Stromal cell of bone marrow (primary cell): ENCODE measurements at places on chromosomes 2 and 18.

- DNase-seq: no peak
These were observed 90.1 kb upstream of the TGFA start for GRCh38 chr2:70643715-70644114.

DNA sequence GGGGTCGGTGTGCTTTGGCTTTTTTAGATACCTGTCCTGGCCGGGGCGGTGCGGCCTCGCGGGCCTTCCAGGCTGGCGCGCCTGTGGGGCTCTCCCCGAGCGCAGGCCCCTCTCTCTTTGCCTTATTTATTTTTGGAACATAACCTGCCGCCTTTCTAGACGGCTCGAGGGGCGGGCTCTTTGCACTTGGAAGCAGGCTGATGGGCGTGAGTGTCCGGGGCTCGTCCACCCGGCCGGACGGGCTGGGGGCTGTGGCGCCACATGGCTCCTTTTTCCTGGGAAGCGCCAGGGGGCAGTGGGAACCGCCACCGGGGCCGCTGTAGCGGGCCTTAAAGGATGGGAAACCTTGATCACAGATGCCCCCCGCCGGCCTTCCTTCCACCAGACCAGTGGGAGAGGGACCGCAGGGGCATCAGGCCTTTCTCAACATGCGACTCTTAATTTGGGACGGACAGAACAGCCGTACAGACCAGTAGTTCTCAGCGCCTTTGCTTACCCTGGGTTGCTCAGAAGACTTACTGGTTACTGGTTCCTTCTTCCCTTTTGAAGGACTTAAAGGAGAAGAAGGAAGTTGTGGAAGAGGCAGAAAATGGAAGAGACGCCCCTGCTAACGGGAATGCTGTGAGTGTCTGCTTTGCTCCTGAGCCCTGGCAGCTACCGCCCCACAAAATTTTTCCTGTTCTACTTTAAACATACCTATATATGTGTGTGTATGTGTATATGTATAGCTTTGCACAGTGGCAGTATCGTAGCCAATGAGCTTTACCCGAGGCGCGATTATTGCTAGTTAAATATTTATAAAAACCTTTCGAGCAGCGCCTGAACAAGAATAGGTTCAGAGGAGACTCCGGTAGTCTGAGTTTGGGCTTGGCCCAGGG, 2.7 kb downstream of the PTMA start:
- DNase-seq: no peak

DNA sequence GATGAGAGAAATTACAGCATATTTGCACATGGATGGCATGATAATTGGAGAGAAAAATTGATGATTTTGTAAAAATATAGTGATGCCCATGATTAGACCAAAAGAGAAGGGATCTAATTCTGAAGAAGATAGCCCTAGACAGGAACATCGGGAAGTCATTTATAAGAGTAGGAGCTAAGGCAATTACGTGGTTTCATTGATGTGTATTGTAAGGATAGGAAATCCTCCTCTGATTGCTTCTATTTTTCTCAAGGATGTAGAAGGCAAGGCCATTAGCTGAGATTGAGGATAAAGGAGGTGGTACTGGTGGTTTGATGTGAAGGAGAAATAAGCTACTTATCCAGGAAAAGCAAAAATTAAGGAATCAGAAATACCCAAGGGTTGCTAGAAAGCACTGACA, 176.5 kb upstream of the SOX11 start:
- no peak for DNase-seq

DNA sequence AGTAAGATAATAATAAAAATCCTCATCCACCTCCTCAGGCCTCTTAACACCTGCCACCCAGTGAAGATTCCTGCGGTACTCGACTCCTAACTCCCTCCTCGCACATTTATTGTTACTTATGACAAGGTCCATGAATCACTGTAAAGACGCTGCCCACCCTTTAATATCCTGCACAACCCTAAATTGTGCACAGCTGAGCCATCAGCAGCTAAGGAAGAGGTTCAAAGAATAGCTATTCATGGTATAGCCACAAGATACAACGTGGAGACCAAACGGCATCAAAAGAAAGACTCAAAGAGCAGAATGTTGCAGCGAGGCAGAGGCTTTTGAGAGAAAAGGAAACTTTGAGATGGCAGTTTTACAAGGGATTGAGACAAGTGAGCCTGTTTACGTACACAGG, 266.3 kb downstream of the SATB2 start:
- DNase-seq: no peak

- no peak for DNase-seq
These were observed 736.8 kb upstream of the SALL3 start for GRCh38 chr18:78242806-78243205.

DNA sequence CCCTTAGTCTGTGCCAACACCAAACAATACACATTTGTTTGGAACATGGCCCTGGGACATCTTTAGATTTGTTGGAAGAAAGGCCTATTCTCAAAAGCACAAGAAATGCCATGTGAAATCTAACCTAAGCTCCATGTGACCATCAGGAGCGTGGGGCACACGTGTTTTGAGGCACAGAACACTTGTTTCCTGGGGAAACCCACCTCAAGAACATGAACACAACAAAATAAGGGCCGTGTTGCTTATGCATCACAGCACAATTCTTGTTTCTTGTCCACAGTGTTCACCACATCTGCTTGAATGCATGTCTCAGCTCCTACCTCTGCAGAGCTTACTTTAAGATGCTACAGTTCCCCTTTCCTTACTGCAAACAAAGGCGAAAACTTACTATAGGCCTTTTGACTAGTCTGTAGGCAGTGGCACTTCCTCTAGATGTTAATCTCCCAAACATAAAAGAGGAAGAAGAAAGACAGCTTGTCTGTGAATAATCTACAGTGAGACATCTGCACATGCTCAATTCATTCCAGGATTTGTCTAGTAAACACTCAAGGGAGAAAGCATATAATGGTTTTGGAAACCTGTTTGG, 165.0 kb downstream of the ANKRD44 start:
- DNase-seq: no peak

GRCh38 chr18:59015531-59016152, 124.0 kb upstream of the SEC11C start:
- no peak for DNase-seq

GRCh38 chr2:86229221-86229620, 30.0 kb downstream of the MRPL35 start:
- no peak for DNase-seq

- no peak for DNase-seq
These were observed 150.6 kb upstream of the MAPRE2 start for GRCh38 chr18:34890486-34891085.

- no peak for DNase-seq
These were observed 10.9 kb downstream of the ANKRD23 start for GRCh38 chr2:96832754-96833507.

- no peak for DNase-seq
These were observed 54.5 kb downstream of the USP37 start for GRCh38 chr2:218513676-218514075.

DNA sequence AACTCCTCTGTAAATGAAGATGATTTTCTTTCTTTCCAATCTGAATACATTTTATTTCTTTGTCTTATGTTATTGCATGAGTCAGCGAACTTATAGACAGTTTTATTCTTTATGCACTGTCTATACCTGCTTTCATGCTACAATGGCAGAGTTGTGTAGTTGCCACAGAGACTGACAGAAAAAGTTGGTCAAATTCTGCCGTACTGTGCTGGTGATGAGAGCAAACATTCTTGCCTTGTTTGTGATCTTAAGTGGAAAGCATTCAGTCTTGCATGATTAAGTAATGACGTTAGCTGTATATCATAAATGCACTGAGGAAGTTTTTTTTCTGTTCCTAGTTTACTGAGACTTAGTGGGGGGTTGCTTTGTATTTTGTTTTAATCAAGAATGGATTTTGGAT, 32.9 kb downstream of the ZC3H15 start:
- DNase-seq: no peak

DNA sequence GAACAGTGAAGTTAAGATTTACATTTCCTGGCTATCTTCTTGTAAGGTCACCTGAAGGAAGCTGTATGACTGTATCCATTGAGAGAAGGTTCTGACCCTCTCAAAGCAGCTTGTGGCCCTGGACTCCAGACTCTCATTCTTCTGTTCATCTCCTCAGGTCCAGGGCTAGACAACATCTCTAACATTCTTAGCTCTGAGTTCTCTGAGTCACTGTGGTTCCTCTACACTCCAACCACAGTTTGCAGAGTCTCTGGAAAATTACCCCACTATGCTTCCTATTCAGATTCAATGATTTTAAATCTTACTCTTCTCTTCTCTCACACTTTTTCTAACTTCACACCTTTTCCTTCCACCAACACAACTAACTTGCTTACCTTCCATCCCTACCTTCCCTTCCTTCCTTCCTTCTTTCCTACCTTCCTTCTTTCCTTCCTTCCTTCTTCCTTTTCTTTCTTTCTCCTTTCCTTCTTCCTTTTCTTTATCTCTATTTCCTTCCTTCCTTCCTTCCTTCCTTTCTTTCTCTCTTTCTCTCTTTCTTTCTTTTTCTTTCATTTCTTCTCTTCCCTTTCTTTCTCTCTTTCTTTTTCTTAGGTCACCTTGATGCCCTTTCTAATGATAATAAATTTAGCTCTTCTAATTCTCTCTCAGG, 824.3 kb upstream of the ZEB2 start:
- peak; percentile 34 for DNase-seq

GRCh38 chr18:59279722-59280121, 6.5 kb upstream of the RAX start:
- DNase-seq: no peak

GRCh38 chr2:176589825-176590440, 320.7 kb downstream of the MTX2 start:
- no peak for DNase-seq

DNA sequence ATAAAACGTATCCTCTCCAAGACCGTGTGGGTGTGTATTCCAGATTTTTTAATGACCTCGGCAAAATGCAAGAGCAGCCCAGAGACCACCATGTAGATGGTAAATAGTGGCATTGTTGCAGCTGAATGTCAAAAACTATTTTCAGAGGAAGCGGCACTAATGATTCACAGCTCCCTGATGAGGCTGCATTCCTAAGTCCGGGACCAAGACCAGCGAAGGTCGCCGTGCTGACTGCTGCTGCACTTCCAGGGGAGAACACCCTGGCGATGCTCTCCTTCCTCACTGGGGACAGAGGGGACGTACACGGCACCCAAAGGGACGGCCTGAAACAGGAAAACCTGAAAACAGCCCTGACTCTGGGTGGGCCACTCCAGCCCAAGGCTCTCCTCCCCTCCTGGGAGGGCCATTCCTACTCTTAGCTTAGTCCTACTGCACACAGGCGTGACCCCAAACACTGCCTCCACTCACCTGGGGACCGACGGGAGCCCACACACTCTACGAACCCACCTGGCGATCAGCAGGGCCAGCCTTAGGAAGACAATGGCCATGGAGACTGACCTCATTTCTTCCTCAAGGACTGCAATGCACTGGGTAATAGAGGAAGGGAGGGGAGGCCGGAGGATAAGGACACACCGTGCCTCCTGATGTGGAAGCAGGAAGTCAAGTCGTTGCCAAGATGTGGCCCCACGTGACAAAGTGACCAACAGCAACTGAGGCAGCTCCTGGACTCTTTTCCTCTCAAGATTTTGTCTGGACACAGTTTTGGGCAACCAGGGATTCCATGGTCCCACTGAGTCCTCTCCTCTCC, 82.8 kb downstream of the ZNF516 start:
- DNase-seq: no peak

DNA sequence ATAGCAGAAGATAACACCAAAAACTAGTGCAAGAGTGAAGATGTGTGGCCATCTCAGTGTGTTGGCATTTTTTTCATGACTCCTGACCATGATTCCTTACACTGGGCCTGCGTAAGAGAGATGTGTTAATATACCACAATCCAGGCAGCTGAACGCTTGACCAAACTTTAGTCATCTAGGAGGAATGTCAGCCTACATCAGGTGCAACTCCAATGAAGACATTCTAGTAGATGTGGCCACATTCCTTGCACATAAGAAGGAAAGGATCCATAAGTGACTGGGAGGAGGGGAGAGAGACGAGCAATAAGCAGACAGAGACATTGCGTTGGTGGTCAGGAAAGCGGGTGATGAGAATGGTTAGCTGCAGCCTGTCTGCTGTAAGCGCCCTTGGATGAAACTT, 42.6 kb downstream of the CYRIA start:
- DNase-seq: no peak

DNA sequence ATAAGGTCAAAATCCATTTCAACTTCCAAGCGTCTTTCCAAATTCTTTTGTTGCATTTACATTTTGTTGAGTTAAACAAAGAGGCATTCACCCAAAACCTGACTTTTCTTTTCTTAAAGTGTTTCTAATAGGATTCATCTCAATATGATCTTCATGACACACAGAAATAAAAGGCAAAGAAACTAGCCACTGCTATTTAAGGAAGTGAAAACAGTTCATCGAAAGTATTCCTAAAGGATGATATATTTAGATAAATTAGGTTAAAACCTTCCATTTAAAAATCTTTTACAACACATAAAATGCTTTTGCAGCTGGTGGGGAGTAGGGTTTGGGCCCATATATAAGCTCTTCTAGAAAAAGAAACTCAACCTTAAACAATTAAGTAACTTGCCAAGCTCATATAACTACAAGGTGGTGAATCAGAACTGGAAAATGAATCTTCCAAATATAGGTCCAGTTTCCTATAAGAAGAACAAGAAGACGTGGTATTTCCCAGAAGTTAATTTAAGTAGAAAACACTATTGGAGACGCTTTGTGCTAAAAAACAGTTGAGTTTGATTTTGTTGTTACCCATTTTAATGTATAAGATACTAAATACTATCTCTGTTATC, 336.0 kb upstream of the HNRNPA3 start:
- DNase-seq: no peak

- no peak for DNase-seq
These were observed 615 bp downstream of the GORASP2 start for GRCh38 chr2:170929686-170930050.

DNA sequence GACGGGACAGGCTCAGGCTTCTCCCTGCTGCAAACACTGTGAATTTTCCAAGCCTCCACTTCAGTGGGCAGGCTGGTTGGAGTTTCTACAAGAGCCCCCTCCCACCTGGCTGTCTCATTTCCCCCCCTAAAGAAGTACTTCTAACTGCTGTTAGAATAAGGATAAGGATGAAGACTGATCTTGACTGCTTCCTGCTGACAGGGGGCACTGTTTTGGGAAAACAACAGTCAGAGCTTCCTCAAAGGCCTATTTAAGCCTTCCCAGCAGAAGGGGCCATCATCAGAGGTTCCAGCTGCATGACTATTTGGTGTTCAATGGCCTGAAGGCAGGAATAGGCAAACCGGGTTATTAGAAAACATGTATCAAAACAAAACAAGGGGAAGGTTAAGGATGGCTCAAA, 1162.8 kb downstream of the DSC3 start:
- DNase-seq: no peak

GRCh38 chr2:6866275-6866671, 566 bp upstream of the CMPK2 start:
- DNase-seq: no peak

- no peak for DNase-seq
These were observed 280.5 kb downstream of the CAMKMT start for GRCh38 chr2:44642123-44642857.

GRCh38 chr18:332721-333510, 65.1 kb upstream of the THOC1 start:
- DNase-seq: no peak

- DNase-seq: no peak
These were observed 24.4 kb downstream of the MPHOSPH10 start for GRCh38 chr2:71154798-71155197.

GRCh38 chr2:127200962-127201361, 19.1 kb downstream of the CYP27C1 start:
- DNase-seq: no peak

- DNase-seq: no peak
These were observed 146.5 kb downstream of the GLI2 start for GRCh38 chr2:120881981-120882788.
